ENCODE measurements at places on chromosomes 16 and 17.

GRCh38 chr17:75238684-75239191, 22.7 kb downstream of the GGA3 start:
- DNase-seq = peak; percentile 86

DNA sequence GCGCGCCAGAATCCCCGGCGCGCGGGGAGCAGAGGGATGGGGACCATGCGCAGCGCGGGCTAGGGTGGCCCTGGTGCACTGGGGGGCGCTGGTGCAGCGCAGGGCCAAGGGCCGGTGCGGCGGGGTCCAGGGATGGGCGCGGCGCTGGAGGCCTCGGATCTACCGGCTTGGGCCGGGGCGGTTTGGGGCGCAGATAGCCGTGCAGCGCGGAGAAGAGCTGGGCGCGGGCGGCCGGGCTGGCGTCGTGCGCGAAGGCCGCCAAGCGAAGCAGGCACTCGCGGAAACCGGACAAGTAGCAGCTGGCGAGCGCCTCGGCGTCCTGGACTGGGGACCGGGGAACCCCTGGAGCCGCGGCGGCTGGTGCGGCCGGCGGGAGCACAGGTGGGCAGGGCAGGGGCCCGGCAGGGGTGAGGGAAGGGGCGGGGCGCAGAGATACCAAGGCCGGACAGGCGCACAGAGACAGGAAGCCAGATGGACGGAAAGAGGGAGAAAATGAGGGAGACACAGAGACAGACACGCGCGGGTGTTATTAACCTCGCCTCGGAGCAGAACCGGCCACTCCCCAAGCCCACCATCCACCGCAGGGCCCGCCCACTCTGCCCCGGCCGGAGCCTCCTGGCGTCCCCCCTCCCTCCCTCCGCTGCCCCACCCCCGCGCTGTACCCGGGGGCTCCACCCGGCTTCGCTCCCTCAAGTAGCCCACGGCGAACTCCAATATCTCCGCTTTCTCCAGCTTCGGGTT, 2.1 kb downstream of the HES7 start:
- no peak for DNase-seq

- DNase-seq = no peak
Measured at GRCh38 chr17:10059684-10060211, 138.7 kb downstream of the GAS7 start.

DNA sequence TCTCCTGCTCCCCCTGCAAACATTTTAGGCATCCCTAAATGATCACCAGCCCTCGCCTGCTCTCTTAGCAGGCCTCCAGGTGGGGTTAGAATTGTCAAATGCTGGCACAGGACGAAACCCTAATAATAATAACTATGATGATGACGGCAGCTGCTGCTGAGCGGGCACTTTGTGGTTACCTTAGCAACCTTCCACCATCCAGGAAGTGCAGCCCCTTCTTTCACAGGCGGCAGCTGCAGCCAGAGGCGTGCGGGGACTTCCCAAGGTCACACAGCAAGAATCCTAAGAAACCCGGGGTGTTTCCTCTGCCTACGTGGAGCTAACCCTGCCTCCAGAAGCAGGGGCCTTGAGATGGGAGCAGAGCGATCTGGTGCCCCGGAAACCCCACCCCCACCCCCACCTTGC, 22.4 kb upstream of the EIF1 start:
- DNase-seq = peak; percentile 32

GRCh38 chr17:41617698-41618097, 5.1 kb upstream of the KRT16 start:
- DNase-seq = no peak

DNA sequence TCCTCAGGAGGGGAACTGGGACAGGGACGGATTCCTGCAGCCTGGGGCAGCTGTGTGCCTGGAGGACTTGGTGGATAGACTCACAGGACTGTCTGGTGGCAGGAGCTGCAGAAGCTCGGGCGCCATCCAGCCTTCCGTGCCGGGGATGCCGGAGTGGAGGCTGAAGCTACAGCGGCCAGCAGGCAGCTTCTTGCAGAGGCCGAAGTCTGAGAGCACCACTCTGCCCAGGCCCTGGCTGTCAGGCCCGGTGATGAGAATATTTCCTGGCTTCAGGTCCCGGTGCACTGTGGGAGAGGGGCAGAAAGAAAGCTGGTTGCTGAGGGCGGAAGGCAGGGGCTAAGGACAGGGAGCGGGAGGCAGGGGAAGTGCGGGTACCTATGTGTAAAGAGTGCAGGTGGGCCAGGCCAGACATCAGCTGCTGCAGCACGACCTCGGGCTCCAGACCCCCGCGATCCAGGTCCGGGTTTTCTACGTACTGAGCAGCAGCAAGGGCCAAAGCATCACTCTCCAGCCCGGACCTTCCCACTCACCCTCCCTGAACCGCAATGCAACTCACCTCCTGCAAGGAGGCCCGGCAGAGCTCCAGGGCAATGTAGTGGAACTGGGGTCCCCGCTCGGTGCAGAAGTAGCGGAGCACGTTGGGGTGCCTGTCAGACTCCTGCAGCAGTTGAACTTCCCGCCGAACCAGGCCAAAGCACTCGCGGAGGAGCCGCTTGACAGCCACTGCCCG, 16.1 kb downstream of the PLK1 start:
- DNase-seq = peak; percentile 34

GRCh38 chr17:41772586-41773189, 13.8 kb downstream of the JUP start:
- no peak for DNase-seq

- DNase-seq = no peak
Measured at GRCh38 chr16:47887496-47887895, 268.3 kb downstream of the ABCC12 start.

DNA sequence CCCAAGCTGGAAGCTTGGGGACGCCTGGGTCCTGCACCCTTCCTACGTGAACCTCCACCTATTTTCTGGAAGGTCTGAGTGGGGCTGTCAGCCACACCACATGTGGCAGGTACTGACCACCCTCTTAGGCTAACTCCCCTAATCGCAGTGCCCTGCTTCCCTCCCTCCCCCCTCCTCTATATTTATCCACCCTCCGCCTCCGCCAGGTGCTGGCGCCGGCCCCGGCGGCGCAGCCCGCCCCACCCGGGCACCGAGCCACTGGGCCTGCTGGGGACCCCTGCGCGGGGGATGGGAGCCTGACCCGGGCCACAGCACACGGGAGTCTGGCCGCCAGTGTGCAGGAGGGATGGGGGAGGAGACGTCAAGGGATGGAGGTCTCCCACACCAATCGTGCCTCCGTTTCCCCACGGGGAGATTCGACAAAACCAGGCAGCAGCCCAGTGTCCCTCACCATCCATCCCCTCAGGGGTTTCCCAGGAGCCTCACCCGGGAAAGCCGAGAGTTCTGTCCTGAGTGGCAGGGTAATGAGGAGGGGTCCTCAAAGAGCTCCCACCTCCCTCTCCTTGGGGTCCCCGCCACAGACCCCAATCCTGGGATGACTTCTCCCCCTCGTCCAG, 1.3 kb downstream of the PLEKHH3 start:
- no peak for DNase-seq

- DNase-seq = no peak
Measured at GRCh38 chr16:1192384-1193073, 32.5 kb downstream of the TPSG1 start.

GRCh38 chr16:74051-74746, 1.8 kb upstream of the RHBDF1 start:
- no peak for DNase-seq

DNA sequence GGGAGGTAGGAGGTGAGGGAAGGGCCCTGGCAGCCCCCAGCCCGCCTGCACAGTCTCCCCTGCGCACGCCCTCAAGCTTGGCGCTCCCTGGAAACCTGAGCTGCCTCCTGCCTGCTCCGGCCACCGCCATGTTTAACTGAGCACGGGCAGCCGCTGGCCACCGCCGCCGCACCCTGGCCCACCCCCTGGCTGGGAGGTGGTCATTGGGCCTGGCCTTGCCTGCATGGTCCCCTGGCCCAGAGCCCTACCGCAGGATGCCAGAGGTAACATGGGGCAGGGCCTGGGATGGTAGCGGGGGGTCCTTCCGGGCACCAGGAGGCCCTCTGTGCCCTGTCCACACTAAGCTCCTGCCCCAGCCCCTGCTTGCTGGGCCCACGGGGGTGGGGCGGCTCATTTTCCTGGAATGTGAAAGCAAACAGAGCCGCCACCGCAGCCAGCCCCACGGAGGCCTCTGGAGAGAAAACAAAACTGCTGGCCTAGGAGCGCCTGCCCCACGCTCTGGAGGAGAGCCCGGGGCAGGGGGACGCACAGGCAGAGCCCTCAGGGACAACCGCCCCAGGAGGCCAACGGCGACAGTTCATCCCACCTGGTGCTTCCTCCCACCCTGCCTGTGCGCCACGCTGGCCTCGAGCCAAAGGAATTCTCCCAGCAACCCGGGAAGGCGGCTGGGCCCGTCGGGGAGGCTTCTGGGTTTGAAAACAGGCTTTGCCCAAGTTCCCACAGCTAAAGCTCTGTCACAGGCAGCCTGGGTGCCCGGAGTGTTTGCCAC, 8.9 kb downstream of the NHERF2 start:
- no peak for DNase-seq

- no peak for DNase-seq
Measured at GRCh38 chr16:27174007-27174406, 29.3 kb upstream of the KDM8 start.

DNA sequence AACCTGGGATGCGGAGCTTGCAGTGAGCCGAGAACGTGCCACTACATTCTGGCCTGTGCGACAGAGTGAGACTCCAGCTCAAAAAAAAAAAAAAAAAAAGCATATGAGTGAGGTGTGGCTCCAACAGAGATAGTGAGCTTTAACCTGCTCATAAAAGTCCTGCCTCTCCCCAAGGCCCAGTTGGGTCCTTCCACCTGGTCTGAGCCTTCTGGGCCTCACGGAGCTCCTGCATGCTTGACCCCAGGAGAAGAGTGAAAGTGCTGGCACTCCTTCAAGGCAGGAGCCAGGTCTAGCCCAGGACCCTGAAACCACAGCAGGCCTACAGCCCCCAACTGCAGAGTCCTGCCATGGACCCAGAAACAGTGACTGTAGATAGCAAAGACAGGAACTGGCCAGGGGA, 17.7 kb downstream of the HSD11B2 start:
- DNase-seq = no peak

DNA sequence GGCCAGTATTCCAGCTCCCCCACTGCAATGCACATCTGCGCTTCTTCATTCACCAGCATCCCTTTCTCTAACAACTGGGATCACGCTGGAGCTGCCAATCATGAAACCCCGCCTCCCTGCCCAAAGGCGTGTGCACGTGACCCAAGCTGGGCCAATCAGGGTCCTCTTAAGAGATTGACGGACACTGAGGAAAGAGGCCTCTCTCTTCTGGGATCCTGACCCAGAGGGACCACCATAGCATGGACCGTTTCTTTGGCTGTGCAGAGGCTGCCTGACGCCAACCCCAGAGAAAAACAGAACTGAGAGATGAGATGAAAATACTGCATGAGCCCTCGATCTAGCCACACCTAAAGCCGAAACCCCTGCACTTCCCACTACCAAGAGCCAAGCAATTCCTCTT, 32.0 kb downstream of the COTL1 start:
- peak; percentile 53 for DNase-seq

GRCh38 chr16:59198487-59198886, 464.4 kb upstream of the GOT2 start:
- DNase-seq = no peak

Data from HEK293T (cell line).